T-cell (primary cell): ENCODE measurements at places on chromosomes 4 and X.

- H3K36me3 ChIP-seq = no peaks in the 10 kb centered on the region
- no peak overlapping the region for H3K4me3 ChIP-seq
- DNase-seq = no peak
- no peaks in the 10 kb centered on the region for H3K4me1 ChIP-seq
- H3K27me3 ChIP-seq = no peaks in the 10 kb centered on the region
Measured at GRCh38 chr4:185637163-185637875, 102.0 kb upstream of the PDLIM3 start.

DNA sequence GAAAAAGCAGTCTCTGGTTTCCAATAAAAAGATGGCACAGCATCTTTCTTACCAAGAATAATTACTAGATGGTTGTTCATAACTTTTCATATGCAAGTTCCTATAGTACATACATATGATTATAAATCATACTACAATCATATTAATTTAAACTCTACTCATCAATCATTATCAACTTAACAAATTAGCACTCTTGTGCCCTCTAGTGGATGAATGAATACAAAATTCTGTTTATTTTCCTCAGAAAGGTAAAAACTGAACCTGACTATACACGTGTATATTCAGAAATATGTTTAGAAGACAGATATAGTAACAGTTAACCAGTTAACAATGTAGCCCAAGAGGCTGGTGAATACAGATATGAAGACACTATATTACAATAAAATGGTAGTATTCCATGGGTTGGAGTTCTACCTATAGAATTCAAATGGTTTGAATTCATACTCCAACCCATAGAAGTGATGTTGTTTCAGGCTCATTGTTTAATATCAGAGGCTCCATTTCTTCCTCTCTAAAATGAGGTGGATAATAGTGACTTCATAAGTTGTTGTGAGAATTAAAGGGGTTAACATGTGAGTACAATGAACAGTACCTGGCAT is 100.0 kb downstream of the ADAMTS3 start:
- H3K27ac ChIP-seq = no peak overlapping the region
- no peaks in the 10 kb centered on the region for H3K27me3 ChIP-seq
- DNase-seq = no peak

- DNase-seq = no peak
- H3K4me3 ChIP-seq = no peak overlapping the region
- H3K36me3 ChIP-seq = no peaks in the 10 kb centered on the region
- no peaks in the 10 kb centered on the region for H3K4me1 ChIP-seq
- no peak overlapping the region for H3K27ac ChIP-seq
Measured at GRCh38 chr4:81343046-81343445, 128.0 kb upstream of the PRKG2 start.

DNA sequence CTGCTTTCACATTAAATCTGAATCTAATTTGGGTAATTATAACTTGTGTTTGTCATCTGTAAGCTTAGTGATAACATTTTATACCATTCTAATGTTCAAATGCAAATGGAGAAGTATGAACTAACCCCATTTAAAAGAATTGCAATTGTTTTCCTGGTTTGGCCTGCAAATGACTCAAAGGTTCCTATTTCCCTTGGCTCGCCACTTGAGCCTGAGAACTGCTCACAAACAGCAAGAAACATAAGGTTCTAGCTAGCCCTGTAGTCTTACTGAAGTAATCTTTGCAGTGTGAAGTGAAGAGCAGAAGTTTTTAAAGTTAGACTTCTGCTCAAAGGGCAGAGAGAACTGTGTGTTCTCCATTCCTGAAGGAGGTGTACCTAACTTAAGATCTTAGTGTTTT is 27.2 kb downstream of the UPRT start:
- H3K27ac ChIP-seq = no peak overlapping the region
- peaks cover 11% of the 10 kb centered on the region for H3K36me3 ChIP-seq
- H3K4me3 ChIP-seq = no peak overlapping the region

DNA sequence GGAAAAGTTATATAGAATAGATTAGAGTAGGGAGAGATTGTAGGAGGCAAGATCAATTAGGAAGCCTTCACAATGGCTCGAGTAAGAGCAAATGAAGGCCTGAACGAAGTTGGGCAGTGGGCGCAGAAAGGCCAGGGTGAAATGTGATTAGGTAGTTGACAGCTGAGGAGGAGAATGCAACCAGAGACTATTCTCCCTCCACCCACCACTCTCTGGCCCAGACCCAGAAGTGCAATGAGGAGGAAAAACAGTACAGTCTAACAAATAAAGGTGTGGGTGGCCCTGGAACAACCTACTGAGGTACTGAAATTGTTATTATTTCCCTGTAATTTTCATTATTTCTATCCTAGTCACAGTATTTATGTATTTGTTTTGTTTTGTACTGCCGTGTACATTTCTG is 176.7 kb downstream of the SLC39A8 start:
- no peaks in the 10 kb centered on the region for H3K36me3 ChIP-seq
- H3K27me3 ChIP-seq = no peaks in the 10 kb centered on the region
- no peaks in the 10 kb centered on the region for H3K4me1 ChIP-seq
- no peak overlapping the region for H3K27ac ChIP-seq

DNA sequence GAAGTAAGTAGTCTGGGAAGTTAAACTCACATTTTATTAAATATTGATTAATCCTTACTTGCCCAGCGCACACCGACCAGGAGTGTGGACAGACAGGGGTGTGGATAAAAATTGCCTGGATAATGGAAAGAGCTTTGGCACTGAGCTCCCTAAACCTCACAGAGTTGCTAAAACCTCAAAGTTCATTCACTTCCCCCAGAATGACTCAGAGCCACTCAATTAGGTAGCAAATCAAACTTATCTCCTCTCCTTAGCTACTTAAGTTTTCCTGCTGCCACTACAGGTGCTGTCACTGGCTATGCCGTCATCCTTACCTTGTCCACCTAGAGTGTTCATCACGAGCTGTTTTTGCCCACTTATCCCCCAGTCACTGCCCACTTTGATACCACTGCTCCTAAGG is 27.0 kb upstream of the MID1IP1 start:
- no peak overlapping the region for H3K27ac ChIP-seq
- no peak overlapping the region for H3K4me3 ChIP-seq
- H3K36me3 ChIP-seq = no peaks in the 10 kb centered on the region
- H3K27me3 ChIP-seq = no peaks in the 10 kb centered on the region
- no peak for DNase-seq
- H3K4me1 ChIP-seq = no peaks in the 10 kb centered on the region

- H3K4me1 ChIP-seq = no peaks in the 10 kb centered on the region
- H3K27ac ChIP-seq = no peak overlapping the region
Measured at GRCh38 chr4:162921178-162921785, 245.4 kb downstream of the NAF1 start.

DNA sequence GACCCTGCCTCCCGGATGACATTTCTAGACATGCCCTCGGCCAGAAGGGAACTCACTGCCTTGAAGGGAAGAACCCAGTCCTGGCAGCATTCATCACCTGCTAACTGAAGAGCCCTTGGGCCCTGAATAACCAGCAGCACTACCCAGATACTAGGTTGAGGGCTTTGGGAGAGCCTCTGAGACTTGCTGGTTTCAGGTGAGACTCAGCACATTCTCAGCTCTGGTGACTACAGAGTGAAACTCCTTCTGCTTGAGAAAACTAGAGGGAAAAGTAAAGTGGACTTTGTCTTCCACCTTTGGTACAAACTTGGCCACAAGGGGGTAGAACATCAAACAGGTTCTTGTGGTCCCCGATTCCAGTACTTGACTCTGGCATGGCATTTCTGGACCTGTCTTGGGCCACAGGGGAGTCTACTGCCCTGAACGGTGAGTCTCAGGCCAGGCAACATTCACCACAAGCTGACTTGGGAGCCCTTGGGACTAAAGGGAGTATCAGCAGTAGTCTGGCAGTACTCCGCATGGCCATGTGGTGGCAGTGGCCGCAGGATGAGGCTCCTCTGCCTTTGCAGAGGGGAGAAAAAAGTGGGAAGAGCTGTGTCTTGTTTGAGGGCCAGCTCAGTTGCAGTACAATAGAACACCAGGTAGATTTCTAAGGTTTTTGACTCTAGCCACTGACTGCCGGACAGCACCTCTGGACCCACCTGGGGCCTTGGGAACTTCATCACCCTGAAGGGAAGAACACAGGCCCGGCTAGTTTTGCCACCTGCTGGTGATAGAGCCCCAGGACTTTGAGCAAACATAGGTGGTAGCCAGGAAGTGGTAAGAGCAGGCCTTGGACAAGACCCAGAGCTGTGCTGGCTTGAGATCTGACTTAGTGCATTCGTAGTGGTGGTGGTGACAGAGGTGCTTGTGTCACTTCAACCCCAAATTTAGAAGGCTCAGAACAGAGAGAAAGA is 414.8 kb downstream of the OPHN1 start:
- no peaks in the 10 kb centered on the region for H3K4me1 ChIP-seq
- no peak overlapping the region for H3K27ac ChIP-seq
- H3K4me3 ChIP-seq = no peak overlapping the region
- DNase-seq = no peak

GRCh38 chr4:80814266-80814665 is 216.2 kb upstream of the BMP3 start:
- no peaks in the 10 kb centered on the region for H3K27me3 ChIP-seq
- no peaks in the 10 kb centered on the region for H3K4me1 ChIP-seq
- no peak overlapping the region for H3K27ac ChIP-seq
- no peaks in the 10 kb centered on the region for H3K36me3 ChIP-seq
- no peak overlapping the region for H3K4me3 ChIP-seq

DNA sequence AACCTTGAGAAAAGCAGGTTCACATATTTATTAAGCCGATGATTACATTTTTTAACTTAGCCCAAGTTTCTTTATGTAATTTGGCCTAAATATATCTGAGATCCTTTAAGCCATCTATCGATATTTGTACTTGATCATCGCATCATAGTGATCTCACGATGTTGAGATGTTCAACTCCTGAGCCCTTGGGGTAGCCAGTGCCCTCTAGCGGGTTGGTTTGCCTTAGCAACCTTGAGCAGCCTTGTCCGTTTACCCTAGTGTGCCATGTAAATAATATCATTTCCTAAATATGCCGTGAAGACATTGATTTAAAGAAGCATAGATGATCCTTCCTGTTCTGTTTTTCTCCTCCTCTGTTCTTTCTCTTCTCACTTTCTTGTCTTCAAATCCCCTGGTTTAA is 432.2 kb downstream of the RPA4 start:
- H3K27ac ChIP-seq = no peak overlapping the region
- no peaks in the 10 kb centered on the region for H3K4me1 ChIP-seq
- no peak overlapping the region for H3K4me3 ChIP-seq
- no peak for DNase-seq
- H3K36me3 ChIP-seq = no peaks in the 10 kb centered on the region
- H3K27me3 ChIP-seq = no peaks in the 10 kb centered on the region

- no peaks in the 10 kb centered on the region for H3K4me1 ChIP-seq
- H3K36me3 ChIP-seq = no peaks in the 10 kb centered on the region
- H3K4me3 ChIP-seq = no peak overlapping the region
- no peak overlapping the region for H3K27ac ChIP-seq
Measured at GRCh38 chr4:155842080-155842479, 24.0 kb downstream of the ASIC5 start.

DNA sequence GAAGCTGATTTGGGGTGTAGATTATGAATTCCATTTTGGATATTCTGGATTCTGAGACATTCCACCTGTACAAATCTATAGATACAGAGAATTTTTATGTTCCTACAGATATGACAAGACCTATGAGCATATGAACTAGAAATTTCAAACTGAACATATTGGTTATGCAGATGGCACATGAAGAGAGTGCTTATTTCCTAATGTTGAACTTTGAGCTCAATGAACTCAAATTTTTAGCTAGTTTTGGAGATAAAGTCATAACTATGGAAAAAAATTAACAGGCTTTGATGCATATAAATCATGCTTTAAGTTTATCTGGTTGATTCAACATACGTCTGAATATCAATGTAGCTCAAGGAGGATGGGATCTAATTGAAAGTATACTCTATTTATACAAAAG is 8.9 kb downstream of the CHIC2 start:
- no peak overlapping the region for H3K27ac ChIP-seq
- peaks cover 14% of the 10 kb centered on the region for H3K4me1 ChIP-seq
- DNase-seq = no peak
- H3K27me3 ChIP-seq = no peaks in the 10 kb centered on the region

DNA sequence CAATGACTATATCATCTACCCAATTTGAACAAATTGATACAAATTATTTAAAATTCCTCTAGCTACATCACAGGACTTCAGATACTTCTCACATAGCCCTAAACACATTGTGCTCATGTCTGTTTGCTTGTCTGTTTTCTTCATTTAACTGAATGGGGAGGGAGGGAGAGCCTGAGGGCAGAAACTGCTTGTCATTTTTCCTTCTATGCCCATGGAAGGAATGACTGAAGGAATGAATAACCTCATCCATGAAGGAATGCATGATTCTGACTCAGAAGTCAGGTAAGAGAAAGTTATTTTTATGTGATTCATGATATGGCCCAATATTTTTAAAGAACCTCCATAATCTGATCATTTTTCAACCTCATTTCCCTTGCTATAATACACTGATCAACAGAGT is 418.0 kb upstream of the PITX2 start:
- H3K27ac ChIP-seq = no peak overlapping the region
- DNase-seq = no peak
- H3K4me3 ChIP-seq = no peak overlapping the region
- no peaks in the 10 kb centered on the region for H3K27me3 ChIP-seq

DNA sequence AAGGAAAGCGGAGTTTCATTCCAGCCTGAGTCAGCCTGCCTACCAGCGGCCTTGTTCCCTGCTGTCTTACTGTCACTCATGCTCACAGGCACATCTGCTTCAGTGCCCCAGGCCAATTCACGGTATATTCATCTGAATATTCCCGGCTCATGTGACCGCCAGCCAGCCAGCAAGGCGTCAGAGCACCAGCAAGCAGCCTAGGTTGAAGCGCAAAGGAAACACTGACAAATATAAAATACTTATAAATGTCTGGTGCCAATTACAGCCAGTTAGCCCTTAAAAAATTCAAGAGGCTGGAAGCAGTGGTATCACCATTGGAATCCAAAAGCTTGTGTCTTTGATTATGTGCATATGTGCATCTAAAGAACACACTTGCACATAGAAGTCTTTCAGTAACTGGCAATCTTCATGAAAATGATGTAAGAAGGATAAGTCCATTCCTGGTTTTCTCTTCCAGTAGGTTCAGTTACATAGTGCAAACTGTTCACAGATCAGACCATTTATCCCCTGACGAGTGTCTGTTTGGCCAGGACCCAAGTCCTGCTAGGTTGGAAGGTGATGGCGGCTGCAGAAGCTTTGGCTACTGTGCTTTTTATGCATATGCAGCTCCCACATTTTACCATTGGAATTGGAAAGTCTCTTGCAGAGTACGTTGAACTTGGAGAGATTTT is 61.3 kb downstream of the LUZP4 start:
- H3K36me3 ChIP-seq = no peaks in the 10 kb centered on the region
- DNase-seq = no peak
- no peak overlapping the region for H3K27ac ChIP-seq
- H3K27me3 ChIP-seq = no peaks in the 10 kb centered on the region

- DNase-seq = no peak
- H3K27me3 ChIP-seq = no peaks in the 10 kb centered on the region
- peaks cover 5% of the 10 kb centered on the region for H3K4me1 ChIP-seq
- H3K36me3 ChIP-seq = no peaks in the 10 kb centered on the region
- no peak overlapping the region for H3K27ac ChIP-seq
- no peak overlapping the region for H3K4me3 ChIP-seq
Measured at GRCh38 chr4:88949605-88950004, 107.4 kb downstream of the FAM13A start.

GRCh38 chrX:118534716-118535493 is 39.3 kb downstream of the DOCK11 start:
- no peaks in the 10 kb centered on the region for H3K27me3 ChIP-seq
- H3K4me3 ChIP-seq = no peak overlapping the region
- H3K4me1 ChIP-seq = peaks cover 11% of the 10 kb centered on the region
- H3K27ac ChIP-seq = no peak overlapping the region
- DNase-seq = no peak
- no peaks in the 10 kb centered on the region for H3K36me3 ChIP-seq
